Activated CD8-positive, alpha-beta T cell treated with anti-CD3 and anti-CD28 coated beads, Interleukin-2, amount 10 ng/mL, durations not matched to agents 7 days and 5 days (primary cell): ENCODE measurements at places on chromosomes 12 and 14.

GRCh38 chr12:76945867-76946266 lies 67.0 kb upstream of the CSRP2 start:
- no peak for DNase-seq

GRCh38 chr14:59306775-59307174 lies 118.3 kb downstream of the DAAM1 start:
- no peak for DNase-seq

DNA sequence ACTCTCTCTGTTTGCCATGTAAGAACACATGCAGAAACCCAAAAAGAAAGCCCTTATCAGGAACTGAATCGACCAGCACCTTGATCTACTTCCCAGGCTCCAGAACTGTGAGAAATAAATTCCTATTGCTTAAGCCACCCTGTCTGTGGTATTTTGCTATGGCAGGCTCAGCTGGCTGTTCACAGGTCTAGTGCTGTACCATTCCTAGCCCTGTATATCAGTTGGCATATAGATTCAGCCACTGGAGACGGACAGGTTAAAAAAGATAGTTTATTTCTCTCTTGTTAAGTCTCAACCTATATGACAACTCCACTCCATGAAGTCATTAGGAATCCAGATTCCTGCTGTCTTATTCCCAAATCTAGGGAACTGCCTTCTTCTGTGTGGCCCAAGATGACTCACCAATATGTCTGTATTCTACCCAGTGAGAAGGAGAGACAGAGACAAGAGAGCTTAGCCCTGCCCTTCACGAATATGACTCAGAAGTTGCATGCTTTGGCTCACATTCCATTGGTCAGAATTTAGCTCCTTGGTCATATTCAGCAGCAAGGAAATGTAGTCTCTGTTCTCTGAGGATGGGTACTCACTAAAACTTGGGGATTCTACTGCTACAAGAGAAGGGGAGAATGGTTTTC lies 57.0 kb downstream of the PLEKHG7 start:
- no peak for DNase-seq

GRCh38 chr12:51216642-51217041 lies 1.2 kb downstream of the POU6F1 start:
- no peak for DNase-seq

GRCh38 chr14:105478398-105479251 lies 4.0 kb downstream of the CRIP2 start:
- DNase-seq: no peak

DNA sequence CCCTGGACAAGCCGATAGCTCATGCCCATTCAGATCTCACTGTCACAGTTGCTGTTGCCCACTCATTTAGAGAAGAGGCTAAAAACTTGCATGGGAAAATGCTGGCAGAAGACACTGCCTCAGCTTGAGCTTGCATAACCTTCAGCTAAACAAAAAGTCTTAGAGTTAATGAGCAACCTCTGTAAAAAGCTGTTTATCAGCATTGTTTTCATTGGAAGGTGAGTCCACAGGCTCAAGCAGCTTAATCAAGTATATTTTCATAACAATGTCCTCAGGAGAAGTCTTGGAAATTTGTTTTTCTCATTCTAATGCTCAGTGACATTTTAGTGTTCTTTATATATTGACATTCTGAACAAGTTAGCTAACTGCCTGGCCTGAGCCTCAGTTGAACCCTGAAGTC lies 872.9 kb downstream of the TMTC2 start:
- no peak for DNase-seq

DNA sequence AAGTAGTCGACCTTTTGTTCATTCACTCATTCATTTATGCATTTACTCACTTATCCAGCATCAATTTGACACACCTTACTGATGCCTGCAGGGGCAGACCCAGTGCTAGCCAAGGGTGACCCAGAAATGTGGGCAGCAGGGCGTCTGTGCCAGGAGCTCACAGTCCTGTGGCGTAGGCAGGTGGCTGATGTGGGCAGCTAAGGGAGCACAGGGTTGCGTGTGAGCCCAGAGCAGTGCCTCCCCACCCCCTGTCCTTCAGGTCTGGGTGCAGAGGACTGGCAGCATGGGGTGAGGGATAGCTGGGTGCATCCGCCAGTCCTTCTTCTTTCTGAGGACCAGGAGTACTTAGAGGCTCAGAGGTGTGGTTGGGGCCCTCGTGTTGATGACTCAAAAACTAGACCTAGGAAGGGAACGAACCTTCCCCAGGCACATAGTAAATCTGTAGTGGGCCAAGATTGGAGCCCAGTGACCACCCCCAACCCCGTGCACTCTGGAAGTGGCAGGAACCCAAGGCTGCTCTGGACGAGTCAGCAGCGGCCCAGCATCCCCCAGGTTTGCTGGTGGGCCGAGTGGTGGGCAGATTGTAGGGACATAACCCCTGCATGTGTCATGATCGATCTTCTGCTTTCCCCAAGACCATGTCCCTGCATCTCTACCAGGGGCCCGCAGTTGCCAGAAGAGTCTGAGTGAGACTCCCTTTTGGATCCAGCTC lies 63.9 kb downstream of the BEGAIN start:
- DNase-seq: no peak

GRCh38 chr12:129676411-129676810 lies 227.4 kb downstream of the TMEM132D start:
- DNase-seq: no peak
